ENCODE measurements at places on chromosomes 7 and 10.

GRCh38 chr7:159019111-159019510, 125.6 kb downstream of the VIPR2 start:
- no peak for DNase-seq

- DNase-seq, result peak; percentile 47
These were observed 397.6 kb downstream of the THSD7A start for GRCh38 chr7:11434366-11434765.

- DNase-seq, result no peak
These were observed 156.5 kb upstream of the HDAC9 start for GRCh38 chr7:18338910-18339523.

- DNase-seq, result no peak
These were observed 71.2 kb downstream of the C10orf105 start for GRCh38 chr10:71648254-71648932.

GRCh38 chr10:72098301-72098835, 10.0 kb upstream of the SPOCK2 start:
- DNase-seq, result no peak

DNA sequence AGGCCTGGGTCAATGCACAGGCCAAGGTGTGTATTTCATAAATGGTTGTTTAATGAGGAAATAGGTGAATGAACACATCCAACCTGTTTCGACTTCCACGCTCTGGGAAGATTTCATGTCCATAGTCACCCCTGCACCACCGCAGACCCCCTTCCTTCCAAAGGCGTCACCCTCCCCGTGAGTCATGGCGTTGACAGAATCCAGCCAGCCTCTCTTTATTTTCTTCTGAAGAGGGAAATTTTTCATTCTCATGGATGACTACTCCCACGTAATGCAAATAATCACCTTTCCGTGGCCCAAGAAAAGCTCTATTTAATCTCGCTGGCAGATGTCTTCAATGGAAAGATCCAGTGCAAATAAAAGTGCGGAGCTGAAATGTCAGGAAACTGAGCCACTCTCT, 75.3 kb upstream of the FOXK1 start:
- DNase-seq, result no peak

GRCh38 chr7:55288070-55288824, 76.9 kb upstream of the LANCL2 start:
- DNase-seq, result no peak

DNA sequence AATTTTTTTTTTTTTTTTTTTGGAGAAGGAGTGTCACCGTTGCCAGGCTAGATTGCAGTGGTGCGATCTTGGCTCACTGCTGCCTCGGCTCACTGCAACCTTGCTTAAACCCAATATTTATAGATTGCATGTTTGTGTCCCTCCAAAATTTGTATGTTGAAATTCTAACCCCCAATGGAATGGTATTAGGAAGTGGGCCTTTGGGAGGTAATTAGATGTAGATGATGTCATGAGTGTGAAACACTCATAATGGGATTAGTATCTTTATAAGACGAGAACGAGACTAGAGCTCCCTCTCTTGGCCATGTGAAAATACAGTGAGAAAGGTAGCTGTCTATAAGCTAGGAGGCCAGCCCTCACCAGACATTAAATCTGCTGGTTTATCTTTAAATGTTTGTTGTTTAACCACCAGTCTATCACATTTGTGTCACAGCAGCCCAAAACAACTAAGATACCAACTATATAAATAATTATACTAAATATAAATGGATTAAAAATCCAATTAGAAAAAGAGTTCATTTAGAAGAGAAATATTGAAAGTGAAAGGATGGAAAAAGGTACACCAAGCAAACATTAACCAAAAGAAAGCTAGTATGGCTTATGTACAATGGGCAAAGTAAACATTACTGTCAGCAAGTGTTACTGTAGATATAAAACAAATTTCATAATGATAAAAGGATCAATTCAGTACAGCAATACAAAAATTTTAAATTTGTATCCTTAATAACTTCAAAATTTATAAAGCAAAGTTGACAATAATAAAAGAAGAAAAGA, 9.3 kb downstream of the TCAF1 start:
- DNase-seq, result no peak

DNA sequence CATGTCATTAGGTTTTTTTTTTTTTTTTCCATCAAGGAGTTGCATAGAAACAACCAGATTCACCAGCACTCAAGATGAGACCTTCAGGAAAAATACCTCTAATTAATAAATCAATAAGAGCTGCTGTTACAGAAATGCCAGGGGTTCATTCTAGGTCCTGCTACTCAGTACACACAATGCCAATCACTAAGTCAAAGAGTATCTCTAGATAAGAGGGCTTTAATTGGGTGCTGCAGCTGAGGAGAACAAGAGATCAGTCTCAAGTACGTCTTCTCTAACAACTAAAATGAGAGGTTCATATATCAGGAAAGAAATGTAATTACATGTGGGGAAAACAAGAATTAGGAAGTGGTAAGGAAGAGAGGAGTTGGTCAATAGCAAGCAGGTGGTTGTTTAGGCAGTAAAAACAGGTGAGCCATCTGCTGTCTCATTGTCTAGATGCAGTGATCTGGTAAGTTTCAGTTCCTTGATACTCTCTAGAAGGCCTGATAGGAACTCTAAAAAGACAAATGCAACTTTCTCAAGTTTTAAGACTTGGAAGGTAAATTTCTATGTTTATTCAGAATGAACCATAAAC, 272.9 kb upstream of the ZWINT start:
- DNase-seq, result no peak

- no peak for DNase-seq
These were observed 19.1 kb upstream of the OTUD1 start for GRCh38 chr10:23419655-23420329.

DNA sequence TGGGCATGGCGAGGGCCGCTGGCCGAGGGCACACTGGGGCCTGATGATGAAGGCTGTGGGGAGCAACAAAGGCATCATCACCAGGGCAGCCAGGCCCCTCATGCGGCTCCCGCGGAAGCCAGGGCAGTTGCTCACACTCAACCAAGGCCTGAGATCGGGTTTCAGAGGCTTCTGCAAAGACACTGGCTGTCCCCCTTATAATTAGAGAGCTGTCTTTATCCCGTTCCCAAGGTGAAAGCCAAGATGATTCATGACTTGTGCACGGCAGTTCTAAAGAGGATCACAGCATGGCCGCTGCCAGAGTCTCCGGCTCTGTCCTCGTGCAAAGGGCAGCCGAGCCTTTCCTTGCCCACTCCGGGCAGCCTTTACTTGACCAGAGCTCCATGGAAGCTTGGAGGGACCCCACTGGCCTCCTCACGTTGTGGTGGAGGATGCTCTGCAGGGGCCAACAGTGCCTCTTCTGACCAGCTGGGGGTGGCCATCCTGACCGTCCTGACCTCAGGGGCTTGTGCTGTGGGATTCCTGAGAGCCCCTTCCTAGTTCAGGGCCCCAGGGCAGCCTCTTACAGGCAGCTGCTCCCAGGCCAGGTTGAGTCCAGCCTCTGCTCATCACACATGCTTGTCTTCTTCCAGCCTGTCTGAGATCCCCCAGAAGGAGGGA, 82.3 kb downstream of the PRKAG2 start:
- DNase-seq, result no peak

GRCh38 chr10:42618424-42618823, 19.9 kb downstream of the ZNF33B start:
- no peak for DNase-seq

- no peak for DNase-seq
These were observed 133.1 kb downstream of the SH2D4B start for GRCh38 chr10:80670774-80671173.

GRCh38 chr10:77027576-77027975, 610.0 kb downstream of the KCNMA1 start:
- DNase-seq, result no peak

GRCh38 chr10:61284222-61284890, 168.8 kb downstream of the TMEM26 start:
- peak; percentile 40 for DNase-seq

GRCh38 chr10:103622935-103623574, 129.6 kb downstream of the NEURL1 start:
- DNase-seq, result no peak

- no peak for DNase-seq
These were observed 88.1 kb upstream of the PDCD4 start for GRCh38 chr10:110783509-110784107.

GRCh38 chr10:15871823-15872222, 11.5 kb upstream of the MINDY3 start:
- no peak for DNase-seq

GRCh38 chr10:6328699-6329423, 126.1 kb downstream of the PFKFB3 start:
- no peak for DNase-seq

DNA sequence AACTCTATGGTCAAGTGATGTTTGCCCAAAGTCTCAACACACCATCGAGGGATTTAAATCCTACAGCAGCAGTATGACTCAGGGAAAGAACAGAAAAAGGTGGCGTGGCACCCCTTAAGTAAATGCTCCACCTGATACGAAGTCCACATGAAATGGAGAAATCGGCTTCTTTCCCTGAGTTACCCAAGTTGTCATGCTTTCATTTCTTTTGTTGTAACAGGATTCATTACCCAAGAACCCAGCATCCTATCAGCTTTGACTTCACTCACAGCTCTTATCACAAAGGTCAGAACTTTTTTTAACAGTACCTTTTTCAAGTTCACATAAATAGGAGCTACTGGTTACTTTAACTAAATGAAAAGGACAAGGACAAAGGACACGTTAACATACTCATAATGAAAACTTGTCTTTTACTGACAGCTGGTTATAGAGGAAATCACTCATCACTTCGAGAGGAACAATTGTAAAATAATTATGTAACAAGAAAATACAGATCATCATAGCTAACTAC, 219.8 kb upstream of the FRMD4A start:
- DNase-seq, result no peak

- DNase-seq, result no peak
These were observed 217.3 kb downstream of the CELF2 start for GRCh38 chr10:11234857-11235531.

GRCh38 chr10:13924040-13924725, 337.4 kb downstream of the PRPF18 start:
- DNase-seq, result peak; percentile 49

- DNase-seq, result no peak
These were observed 246.8 kb downstream of the RNLS start for GRCh38 chr10:88336334-88336733.

GRCh38 chr7:23333671-23334246, 34.6 kb downstream of the MALSU1 start:
- DNase-seq, result peak; percentile 89

GRCh38 chr10:598415-599170, 90.9 kb downstream of the DIP2C start:
- DNase-seq, result peak; percentile 98

- no peak for DNase-seq
These were observed at the start of gene CTTNBP2 for GRCh38 chr7:117873310-117874190. TSS of gene CTTNBP2 (minus strand) at chr7:117873441. CDS start at chr7:117873415, 26 bp downstream.

GRCh38 chr10:62813981-62814380, 2.2 kb downstream of the EGR2 start:
- no peak for DNase-seq

DNA sequence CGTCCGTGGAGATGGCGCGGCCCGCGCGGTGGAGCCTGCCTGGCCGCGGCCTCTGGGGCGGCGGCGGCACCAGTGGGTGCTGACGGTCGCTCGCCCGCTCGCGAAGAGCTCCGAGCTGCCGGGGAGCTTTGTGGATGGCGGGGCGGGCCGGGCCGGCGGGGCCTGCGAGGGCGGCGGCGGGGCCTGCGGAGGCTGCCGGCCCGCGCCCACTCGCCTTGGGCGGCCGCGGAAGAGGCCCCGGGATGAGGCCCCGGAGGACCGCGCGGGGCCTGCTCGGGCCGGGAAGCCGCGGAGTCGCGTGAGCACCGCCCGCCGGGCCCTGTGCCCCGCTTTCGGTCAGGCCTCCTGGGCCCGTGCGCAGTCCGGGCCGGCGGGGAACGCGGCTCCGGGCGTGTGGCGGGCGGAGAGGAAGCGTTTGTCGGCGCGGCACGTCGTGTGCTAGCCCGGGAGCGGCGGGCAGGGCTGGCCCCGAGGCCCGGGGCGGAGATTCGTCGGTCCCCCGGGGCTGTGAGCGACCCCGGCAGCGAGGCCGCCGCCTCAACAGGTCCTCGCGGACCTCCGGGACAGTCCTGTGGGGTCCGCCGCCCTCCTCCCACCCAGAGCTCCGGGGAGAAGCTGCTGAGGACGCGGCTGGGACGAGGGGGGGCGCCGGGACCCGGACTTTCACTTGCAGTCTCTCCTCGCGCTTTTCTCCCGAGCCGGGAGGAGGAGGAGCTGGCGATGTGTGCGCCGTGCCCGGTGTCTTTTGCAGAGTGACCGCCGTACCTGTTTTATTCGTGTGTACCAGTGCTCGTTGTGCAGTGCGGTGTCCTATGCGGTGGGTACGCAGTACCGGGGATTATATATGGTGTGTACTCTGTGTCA, 578 bp downstream of the ZMYND11 start:
- DNase-seq, result no peak

DNA sequence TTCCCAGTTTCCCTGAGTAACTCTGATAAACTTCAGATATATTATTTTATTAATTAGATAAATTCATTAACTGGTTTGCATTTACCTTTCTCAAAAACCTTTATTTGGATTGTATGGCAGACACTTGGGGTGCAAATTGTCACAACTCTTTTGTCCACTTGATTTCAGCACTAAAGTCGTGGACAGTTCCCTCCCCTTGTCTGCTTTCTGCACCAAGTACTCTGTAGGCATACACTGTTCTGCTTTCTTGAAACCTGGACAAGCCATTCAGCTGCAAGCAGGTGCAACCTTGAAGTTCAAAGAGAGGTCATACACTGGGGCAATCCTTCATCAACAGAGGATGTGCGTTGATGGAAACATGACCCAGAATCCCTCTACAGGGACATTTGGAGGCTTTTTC, 162.9 kb downstream of the ARL5B start:
- no peak for DNase-seq

- no peak for DNase-seq
These were observed 146.2 kb upstream of the ASAH2 start for GRCh38 chr10:50397312-50398140.

GRCh38 chr7:49023345-49024328, 99.3 kb downstream of the CDC14C start:
- no peak for DNase-seq

- no peak for DNase-seq
These were observed 3.0 kb upstream of the AOC1 start for GRCh38 chr7:150849204-150849775.

GRCh38 chr7:30330134-30331111, 46.0 kb downstream of the ZNRF2 start:
- DNase-seq, result no peak

GRCh38 chr7:143367972-143368371, 5.5 kb upstream of the FAM131B start:
- no peak for DNase-seq

DNA sequence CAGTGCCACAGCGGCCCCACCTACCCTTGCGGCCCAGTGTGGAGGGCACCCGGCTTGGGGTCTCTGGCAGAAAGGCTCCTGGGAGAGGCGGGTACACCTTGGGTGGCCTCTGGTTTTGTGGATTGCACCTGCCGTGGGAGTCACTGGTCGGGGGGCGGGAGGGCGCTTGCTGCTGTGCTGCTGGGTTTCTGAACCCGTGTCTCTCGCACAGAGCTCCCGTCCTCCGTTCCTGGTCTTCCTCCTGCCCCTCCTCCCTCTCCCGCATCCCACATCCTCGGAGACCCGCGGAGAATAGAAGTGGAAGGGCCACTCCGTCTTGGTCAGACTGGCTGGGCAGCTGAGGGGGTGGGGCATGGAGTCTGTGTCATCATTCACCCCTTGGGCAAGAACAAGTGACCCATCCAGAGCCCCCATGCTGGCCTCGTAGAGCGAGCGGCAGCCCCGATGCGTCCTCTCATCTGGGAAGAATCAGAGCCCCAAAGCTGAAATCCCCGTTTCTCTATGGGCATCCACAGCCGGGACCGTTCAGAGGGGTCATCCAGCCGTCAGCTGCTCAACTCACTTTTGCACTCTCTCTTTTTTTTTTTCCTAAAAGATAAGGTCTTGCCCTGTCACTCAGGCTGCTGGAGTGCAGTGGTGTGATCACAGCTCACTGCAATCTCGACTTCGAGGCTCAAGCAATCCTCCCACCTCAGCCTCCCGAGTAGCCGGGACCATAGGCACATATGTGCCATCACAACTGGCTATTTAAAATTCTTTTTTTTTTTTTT, 4.0 kb downstream of the MAFK start:
- DNase-seq, result no peak

All from fibroblast of skin of left biceps (primary cell).